BJ (cell line): ENCODE measurements at places on chromosomes 2 and 18. TPM values are rescaled to one million over a fixed set of nuclear protein-coding genes. Genes with fewer than 3 reads are reported as not detected.

DNA sequence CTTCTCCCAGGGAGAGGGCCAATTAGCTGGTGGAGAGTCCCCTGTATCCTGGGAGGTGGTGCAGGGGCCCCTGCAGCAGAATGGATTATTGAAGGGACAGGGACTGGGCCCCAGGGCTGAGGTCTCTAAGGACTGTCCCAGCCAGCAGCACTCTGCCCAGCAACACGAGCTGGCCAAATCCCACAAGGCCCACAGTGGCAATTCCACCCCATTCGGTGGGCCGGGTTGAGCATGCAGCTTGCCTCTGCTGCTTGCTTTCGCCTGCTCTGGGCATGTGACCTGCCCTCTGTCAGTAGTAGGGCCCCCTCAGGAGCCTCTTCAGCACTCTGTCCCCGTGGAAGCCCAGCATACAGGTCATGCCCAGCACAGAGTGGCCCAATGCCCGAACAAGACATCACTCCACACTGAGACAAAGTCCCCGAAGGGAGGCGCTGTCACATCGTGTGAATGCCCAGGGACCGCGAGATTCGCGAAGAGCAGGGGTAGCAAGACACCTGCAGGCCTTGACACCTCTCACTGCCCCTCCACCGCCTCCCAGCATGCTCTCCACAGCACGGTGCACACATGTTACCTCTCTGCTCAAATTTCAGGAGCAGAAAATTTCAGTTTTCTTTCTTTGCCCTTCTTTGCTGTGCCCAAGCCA is 65.4 kb downstream of the CRACDL start:
- DNase-seq = no peak

DNA sequence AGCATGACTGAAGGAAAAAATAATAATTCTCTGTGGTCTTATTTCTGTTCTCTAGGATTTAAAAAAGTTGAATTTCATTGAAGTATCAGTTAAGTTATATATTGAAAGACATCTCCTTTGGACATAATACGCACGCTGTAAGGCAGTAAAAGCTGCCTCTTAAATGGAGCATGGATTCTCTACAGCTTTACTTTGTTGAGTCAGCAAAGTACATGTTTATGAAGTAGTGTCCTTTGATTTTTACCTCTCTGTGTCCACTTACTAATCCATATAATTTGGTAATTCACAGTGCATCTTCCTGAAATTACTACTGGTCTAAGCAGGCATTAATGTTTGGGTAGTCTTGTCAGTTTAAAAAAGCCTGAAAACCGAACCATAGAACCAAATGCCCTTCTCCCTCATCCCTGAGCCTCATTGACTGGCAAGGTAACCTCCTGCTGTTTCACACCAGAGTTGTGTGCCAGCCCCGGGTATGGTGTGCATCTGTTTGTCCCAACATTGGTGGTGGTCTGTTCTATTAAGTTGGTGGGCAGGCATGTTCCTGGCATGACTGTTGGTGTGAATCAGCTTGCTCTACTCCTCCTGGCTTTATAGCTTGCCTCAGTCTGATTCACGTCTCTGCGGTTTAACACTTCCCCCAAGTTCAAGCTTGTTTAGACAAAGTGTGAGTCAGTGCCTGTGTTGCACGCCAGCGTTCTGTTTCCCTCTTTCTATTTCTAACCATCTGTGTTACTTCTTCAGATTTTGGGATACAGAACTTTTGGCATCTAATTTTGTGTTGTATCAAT is 71.0 kb upstream of the ITM2C start:
- DNase-seq = peak; percentile 98

CXCR1 gene
- polyA plus RNA-seq = not detected in 2 replicates

GRCh38 chr18:35143622-35144596 is 96.9 kb upstream of the ZNF397 start:
- DNase-seq = no peak

DNA sequence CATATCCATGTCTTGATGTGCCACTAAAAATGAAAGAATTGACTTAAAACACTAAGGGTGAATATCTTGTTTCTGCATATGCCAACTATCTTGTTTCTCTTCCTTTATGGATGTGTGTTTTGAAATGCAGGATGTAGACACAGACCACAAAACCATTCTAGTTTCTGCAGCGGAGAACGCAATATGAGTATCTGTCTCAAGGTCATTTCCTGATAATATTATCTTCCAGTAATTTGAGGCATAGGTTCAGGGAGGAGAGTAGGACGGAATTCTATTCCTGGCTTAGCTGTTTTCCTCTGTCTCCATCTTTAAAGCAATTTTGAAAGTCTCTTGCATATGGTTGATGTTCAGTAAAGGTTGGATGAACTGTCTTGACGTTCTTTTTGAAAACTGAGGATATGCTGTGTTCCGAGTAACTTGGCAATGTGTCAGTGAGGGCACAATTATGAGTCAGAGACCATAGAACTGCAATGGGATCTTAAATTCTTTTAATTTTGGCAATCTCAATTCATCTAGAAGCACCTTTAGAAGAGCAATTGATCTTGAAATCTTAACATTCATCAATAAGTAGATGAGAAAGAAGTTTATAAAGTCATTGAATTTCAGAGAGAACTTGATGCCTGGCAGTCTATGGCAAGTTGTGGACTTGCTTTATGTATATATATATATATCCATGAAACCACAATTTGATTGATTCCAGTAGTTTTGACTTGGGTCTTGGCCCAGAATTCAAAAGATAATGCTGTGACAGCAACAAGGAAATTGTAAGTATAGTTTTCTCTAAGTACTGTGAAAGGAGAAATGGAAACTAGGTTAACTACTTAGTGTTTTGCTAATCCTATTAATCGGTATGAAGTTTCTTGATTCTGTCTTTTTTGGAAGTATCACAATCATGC is 24.8 kb downstream of the RAB27B start:
- no peak for DNase-seq

DNA sequence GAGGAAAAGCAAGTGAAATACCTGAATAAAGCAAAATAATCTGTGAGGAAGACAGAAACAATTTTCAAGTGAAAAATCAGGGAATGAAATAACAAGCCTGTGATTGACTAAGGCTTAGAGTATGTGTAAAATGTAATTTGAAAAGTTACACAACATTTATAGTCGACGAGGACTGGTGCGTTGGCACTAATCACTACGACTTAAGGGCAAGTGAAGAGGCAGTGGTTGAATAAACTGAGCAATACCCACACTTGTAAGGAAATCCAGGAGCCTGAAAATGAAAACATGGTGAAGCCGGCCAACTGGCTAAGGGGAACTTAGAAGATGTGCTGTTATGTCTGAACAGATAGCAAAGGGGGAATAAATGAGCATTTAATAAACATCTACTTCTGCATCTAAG is 13.4 kb downstream of the DOK1 start:
- DNase-seq = peak; percentile 66

SETBP1 gene
- 2.6 and 2.9 TPM in 2 replicates for polyA plus RNA-seq

REEP1 gene
- 0.13 and 0.28 TPM in 2 replicates for polyA plus RNA-seq
